ENCODE measurements at places on chromosomes 13 and 19.

- DNase-seq: no peak
These were observed 27.1 kb upstream of the MTUS2 start for GRCh38 chr13:28792992-28793391.

DNA sequence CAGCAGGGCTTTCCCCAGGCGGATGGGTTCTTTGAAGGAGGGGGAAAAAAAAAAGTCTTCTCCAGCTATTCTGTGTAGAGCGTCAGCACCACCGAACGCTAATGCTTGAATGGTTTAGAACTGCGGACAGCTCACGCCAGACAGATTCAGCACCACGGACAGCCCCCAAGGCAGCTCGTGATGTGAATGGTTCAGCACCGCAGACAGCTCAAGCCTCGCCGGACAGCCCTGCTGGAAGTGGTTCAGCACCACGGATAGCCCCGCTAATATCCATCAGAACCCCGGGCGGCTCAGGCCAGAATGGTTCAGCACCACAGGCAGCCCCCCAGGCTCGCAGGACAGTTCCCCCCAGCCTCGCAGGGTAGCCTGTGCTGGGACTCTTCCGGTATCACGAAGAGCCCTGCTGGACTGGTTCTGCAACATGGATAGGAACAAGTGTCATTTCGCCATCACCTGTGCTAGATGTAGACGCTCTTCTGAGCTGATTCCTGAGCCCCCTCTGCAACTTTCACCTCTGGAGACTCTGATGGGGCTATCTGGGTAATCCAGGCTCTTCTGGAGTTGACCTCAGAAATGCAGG lies 4.9 kb upstream of the SMIM17 start:
- peak; percentile 53 for DNase-seq

GRCh38 chr13:94020426-94020825 lies 459.1 kb downstream of the DCT start:
- no peak for DNase-seq

DNA sequence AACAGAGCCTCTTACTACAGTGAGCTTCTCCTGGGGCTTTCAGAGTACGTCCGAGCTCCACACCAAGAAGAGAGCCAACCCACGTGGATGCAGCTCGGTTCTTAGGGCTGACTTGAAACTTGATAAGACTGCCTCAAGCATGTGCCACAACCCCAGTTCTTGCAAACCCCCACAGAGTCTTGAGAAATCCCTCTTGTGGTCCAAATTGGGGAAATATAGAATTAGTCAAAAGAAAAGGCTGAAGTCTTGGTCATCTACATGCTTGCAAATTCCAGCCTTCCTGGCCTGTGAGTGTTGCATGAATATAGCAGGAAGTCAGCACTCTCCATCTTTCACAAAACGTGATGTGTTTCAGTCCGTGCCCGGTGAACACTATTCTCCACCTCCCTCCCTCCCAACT lies 95.2 kb downstream of the GGACT start:
- DNase-seq: no peak

DNA sequence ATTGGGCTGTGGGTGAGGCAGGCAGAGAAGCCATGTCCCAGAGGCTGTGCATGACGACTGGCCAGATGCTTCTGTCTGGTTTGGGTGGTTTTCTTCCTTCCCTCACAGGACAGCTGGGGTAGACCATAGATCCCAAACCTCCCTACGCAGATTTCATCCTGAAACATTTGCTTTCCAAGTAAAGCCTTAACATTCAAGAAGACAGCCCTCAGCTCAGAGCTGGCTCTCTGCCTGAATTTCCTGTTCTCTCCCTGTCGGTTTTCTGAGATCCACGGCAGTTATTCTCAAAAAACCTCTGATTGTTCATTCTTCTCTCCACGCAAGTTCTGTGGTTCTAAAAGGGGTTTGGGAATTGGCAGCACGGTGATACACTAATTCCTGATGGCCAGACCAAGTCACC lies 25.3 kb downstream of the UQCRFS1 start:
- no peak for DNase-seq

- no peak for DNase-seq
These were observed 12.2 kb downstream of the RHPN2 start for GRCh38 chr19:33052352-33052972.

DNA sequence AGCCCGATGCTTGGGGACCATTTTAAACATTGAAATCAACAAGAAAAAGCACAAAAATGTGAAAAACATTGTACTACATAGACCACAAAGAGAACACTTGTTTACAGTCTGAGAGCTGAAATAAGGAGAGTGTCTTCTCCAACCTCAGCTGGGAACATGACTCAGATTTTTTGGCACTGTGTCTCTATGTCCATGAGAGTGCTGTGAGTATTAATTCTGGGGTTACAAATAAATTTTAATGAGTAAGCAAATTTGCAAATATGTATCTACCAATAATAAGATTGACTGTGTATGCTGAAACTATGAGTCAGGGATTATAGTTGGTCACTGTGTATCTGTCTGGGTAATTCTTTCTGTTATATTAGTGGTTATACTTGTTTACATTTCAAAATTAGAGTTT lies 174.0 kb downstream of the DCT start:
- no peak for DNase-seq

DNA sequence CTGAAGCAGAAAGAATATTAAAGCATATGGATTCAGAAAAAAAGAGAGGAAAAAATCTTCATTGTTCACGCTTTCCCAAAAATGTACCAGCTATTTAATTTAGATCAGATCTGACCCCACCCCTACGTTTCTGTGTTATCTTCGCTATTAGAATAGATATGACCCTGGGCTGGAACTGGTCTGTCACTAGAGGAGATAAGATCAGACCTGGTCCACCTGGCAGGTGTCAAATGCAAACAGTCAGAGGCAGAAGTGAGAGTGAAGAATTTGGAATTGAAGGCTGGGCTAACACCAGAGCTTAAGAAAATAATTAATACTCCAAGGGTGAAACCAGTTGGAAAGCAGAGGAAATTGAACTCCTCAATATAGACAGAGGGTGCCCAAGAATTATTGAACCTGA lies 30.0 kb upstream of the MBNL2 start:
- DNase-seq: no peak

GRCh38 chr13:96141032-96141431 lies 51.1 kb downstream of the HS6ST3 start:
- DNase-seq: no peak

DNA sequence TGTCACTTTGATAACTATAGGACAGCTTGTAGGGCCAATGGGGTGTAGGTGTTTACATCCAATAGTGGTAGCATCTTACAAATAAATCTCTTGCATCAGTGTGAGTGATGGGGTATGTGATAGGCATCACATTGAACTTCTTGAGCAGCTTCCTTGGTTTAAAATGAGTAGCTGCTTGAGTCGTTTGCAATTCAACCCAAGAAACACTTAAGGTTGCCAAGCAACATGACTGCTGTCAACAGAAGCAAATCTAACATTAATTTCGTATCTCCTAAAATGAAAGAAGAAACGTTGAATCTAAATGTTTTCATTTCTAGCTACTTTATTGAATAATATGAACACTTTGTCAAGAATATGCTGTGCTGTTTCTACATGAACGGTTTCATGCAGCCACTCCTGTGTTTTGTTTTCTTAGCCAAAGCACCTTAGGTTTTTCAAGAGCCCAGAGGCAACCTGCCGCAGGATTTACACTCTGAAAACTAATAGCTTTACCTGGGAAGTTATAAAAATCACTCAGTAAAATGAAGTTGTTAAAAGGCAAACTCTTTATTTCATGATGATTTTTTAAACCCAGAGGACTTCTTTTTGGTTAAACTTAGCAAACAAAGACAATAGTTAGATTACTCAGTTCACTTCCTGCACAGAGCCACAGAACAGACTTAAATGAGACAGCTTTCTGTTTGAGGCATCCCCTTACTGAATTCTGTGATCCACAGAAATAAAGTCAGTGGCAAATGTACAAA lies 305.2 kb downstream of the MTUS2 start:
- DNase-seq: no peak

GRCh38 chr13:99124794-99125316 lies 75.8 kb upstream of the UBAC2 start:
- no peak for DNase-seq

GRCh38 chr19:11073568-11073967 lies 15.7 kb upstream of the LDLR start:
- no peak for DNase-seq

GRCh38 chr19:36259211-36259610 lies 44.3 kb downstream of the ZNF146 start:
- DNase-seq: no peak

GRCh38 chr13:92833071-92833470 lies 393.5 kb upstream of the GPC6 start:
- no peak for DNase-seq

GRCh38 chr19:16026756-16027155 lies 49.5 kb upstream of the TPM4 start:
- DNase-seq: no peak

DNA sequence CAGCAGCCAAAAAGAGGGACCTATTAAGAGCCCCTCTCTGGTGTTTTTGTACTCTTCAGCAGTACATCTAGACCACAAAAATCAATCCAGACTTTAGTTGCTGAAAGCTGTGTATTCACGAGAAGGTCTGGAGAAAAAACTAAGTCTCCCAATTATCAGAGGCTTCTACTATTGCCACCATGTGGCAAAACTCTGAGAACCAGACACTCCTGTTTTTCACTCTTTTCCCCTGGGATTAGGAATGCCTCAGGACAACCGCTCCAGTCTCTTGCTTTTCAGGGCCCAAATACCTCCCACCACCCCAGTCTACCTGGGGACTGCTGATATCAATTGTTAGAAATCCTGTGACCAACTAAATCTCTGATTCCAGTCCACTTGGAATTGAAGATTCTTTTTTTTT lies 30.1 kb upstream of the OBI1 start:
- no peak for DNase-seq

DNA sequence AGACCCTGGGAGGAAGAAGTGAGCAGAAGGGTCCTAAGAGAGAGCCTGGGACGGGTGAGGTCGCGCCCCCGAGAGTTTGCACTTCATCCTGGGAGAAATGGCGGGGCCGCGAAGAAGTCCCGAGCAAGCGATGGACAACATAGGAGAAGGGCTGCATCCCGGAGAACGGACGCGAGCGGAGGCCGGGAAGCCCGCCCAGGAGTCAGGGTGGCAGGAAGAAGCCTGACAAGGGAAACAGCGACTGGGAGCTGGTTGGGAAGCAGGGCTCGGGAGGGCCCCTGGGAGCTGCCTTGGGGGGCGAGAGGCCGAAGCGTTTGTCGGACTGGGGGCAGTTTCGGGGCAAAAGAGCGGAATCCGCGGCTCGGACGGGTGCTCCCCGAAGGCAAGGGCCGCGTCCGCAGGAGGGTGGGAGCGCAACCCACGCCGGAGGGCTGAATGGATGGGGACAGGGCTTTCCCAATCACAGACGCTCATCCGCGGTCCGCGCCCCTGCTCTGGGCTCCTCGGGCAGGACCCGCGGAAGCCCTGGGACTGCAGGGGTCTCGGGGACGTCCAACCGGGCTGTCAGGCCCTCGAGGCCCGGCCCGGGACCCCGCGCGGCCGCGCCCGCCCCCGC lies 469 bp downstream of the ABHD17A start:
- DNase-seq: no peak

DNA sequence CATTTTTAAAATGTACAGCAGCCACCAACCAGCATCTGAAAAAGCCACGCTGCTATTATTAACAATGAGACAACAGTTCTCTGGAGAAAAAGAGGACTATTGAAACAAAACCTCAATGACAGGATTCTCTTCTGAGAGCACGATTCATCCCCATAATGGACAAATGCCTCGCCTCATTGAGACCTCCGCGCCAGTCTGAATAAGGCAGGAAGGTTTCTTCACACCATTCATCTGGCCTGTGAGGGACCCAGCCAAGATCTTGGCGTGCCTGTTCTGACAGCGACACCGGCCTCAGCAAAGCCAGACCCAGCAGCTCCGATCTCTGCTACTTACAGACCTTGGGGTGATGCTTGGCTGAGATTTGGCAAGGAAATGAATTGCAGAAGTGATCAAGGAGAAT lies 14.8 kb downstream of the SMIM7 start:
- DNase-seq: peak; percentile 61

DNA sequence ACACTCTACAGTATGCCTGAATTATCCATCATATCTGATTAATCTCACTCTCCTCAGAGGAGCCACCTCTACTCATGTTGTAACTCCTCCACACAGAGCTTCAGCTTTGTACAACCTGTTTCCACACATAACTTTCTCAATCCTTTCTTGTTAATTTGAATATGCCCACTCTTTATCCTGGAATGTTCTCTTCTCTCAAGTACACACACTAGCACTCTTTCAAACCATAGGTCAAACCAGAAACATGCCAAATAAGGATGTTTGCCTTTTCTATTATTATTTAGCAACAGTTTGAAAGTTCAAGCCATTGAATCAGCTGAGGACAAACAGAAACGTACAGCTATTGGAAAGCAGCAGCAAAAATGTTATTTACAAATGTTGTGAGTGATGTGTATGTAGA lies 110.3 kb downstream of the MIPEP start:
- DNase-seq: no peak

GRCh38 chr13:36417331-36417730 lies 15.0 kb upstream of the CCNA1 start:
- DNase-seq: no peak

- DNase-seq: no peak
These were observed 52.0 kb downstream of the TDRD3 start for GRCh38 chr13:60448907-60449510.

DNA sequence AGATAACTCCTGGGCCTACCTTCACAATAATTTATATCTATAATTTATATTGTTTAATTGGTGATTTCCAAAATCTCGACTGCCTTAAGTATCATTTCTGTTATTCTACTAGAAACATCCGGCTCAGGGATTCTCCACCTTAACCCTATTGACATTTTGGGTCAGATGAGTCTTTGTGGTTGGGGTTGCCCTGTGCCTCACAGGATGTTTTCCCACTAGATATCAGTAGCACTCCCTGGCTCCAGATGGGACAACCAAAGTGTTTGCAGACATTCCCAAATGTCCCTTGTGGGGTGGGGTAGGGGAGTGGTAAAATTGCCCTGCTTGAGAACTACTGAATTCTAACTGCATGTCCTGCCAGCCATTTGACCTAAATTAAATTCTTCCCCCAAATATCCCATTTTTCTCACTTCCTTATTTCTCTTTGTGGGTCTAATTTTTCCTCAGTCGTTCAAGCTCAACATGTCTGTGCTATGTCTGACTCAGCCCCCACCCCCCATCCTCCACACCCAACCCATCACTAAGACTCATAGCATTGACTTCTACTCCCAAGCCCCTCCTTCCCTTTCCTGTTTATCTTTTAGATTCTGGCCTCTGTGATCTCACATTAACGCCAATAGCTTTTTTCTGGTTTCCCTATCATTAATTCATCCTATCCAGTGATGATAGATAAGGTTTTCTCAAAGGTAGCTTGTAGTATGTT lies 545.1 kb downstream of the EFNB2 start:
- no peak for DNase-seq
